Femur (tissue), 1 donor: ENCODE measurements at places on chromosomes 1 and 21.

DNA sequence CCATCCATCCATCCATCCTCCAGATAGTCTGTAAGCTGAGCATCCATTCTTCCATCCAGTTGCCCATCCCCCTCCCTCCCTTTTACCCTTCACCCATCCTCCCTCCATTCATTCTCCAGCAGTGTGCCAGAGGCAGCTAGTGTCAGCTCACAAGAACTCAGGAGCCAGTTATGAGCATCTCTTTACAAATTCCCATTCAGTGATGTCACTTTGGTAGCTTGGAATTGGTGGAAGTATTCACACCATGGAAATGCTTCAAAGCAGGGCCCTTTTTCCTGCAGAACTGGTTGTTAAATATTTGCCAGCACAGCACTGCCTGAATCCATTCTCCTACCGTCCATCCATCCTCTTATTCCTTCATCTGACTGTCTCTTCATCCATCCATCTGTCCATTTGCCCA, 72.5 kb downstream of the ARHGEF10L start:
- no peak for DNase-seq

- DNase-seq: peak; percentile 19
Measured at GRCh38 chr1:166302989-166303758, 136.4 kb upstream of the FAM78B start.

DNA sequence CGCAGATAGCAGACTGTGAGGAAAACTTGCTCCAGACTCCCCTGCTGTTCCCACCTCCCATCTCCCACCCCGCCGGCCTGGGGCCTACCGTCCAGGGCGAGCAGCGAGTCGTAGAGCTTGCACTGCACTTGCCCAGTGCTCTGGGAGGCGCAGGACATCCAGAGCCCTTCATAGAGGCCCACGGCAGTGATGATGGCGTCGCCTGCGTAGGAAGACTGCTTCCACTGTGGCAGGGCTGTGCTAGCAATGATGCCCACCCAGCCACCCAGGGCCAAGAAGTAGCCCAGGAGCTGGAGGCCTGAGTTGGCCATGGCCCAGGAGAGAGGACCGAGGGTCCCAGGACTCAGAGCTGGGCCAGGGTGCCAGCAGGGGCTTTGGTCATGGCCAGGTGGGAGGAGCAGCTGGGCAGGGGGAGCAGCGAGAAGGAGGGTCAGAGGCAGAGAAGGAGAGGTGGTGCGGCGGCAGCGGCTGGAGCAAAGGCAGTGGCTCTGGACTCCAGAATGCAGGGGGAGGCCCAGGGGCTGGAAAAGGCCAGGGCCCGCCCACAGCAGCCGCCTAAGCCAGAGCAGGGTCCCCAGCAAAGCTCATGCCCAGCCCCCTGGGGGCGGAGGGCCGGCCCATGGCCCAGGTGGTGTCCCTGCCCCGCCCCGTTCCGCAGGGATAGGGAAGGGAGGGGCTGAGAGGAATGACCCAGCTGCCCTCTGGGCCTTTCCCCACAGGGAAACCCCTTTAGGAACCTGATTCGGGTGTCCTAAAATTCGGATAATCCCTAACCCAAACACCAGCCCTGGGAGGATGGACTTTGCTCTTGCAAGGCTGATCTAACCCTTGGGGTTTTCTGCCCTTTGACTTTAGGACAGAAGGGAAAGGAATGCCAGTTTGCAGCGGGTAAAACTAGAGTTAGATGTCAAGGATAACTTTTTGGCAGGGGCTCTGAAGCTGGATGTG, at the start of gene CLDN19:
Gene CLDN19 (minus strand): TSS at position 484 of the 948 bp plus-strand sequence. CDS start 173 bp downstream, at position 311.
- DNase-seq: no peak

DNA sequence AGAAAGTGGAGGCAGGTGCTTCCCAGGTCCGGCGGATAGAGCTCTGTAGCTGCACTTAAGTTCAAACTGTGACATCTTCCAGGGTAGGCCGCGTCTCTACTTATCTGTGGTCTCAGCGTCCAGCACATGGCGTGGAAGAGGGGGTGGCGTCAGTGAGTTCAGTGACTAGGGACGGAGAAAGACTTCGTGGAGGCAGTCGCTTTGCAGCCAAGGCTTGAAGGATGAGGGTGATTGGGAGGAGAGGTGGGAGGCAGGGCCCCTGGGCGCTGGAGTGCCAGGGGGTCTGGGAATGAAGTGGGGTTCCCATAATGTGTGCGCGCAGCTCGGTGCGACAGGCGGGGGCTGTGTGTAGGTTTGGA, 444 bp upstream of the AGO1 start:
- DNase-seq: no peak

- no peak for DNase-seq
Measured at GRCh38 chr1:15031251-15031933, 122.2 kb upstream of the TMEM51 start.

GRCh38 chr21:35211782-35212181, 162.7 kb upstream of the RUNX1 start:
- no peak for DNase-seq

DNA sequence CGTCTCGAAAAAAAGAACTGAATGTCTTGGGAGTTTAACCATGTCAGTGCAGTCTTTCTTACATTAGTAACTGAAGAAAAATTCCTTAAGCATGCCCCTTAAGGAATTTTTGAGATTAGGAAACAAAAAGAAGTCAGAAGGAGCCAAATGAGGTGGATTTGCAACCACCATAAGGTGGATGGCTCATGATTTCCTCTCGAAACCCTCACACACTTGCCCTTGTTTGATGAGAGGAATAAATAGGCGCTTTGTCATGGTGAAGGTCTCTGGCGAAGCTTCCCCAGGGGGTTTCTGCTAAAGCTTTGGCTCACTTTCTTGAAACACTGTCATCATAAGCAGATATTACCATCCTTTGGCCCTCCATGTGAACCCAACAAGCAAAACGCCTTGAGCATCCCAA, 68.2 kb downstream of the POFUT2 start:
- no peak for DNase-seq

GRCh38 chr21:46457801-46458314, 833 bp upstream of the DIP2A start:
- DNase-seq: peak; percentile 47

DNA sequence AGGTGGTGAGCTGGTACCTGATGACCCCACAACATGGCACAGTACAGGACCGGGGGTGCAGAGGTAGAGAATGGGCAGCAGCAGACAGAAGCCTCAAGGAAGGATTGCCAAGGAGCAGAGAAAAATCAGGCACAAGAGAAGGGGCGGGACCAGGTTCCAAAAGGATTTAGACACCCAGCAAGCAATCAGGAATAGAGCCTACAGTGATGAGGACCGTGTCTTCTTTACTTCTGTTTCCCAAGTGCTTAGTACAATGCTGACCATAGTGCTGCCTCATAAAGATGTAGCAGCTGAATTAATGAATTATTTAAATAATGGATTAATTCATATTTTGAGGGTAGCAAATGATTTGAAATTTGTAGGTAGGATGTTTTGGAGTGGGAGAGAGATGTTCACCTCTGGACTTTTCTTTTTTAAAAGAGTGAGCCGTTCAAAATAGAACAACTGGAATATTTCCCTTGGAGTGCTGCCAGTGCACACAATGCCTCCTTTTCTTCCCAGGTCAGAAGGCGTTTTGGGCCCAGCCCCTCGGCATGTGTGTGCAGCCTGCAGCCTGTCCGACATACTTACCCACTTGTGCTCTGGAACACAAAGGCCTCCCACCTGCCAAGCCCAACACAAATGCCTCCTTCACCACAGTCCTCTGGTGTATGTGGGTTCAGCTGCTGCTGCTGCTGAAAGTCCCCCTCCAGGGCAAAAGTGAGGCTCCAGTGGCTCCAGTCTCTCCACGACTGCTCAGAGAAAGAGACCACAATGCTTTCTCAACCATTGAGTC, 19.6 kb downstream of the KANK4 start:
- DNase-seq: peak; percentile 67

DNA sequence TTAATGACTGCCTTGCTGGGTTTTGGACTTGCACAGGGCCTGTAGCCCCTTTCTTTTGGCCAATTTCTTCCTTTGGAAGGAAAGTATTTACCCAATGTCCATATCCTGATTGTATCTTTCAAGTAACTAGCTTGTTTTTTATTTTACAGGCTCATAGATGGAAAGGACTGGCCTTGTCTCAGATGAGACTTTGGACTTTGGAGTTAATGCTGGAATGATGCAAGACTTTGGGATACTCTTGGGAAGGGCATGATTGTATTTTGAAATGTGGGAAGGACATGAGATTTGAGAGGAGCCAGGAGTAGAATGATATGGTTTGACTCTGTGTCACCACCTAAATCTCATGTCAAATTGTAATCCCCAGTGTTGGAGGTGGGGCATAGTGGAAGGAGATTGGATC, 140.1 kb downstream of the C1orf94 start:
- no peak for DNase-seq

- no peak for DNase-seq
Measured at GRCh38 chr21:38696579-38696978, 109.2 kb upstream of the ETS2 start.

DNA sequence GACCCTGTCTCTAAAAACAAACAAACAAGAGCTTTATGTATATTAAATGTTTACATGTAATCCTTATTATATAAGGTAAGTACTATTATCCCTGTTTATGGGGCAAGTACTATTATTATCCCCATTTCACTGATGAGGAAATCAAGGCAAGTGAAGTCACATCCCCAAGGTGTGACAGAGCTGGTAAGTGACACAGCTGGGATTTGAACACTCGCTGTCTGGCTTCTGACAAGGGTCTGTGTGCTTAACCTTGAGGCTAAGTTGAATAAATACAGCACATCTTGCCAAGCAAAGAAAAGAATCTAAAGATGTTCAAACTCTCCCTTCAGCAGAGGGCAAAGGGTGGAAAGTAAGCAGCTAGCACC, 167.9 kb upstream of the IRF2BP2 start:
- no peak for DNase-seq

DNA sequence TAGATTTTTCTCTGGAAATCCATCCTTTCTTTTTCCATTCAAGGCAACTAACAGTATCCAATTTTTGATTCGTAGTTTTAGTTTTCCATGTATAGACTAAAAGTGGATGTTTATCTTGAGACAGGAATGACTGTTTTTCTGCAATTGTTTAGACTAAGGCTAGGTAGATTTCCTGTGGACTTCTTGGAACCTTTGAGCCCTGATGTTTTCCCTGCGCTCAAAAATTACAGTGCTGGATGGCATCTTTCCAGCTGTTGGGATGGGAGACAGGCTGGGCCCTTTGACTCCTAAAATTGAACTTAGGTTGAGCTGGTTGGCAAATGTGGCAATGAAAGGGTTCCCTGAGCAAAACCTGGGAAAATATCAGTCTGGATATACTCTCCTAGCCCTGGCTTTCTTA, 180.4 kb downstream of the DHRS3 start:
- no peak for DNase-seq

GRCh38 chr1:232127190-232127589, 500.6 kb downstream of the DISC1 start:
- no peak for DNase-seq

GRCh38 chr1:83942914-83943313, 56.0 kb downstream of the TTLL7 start:
- DNase-seq: no peak

- DNase-seq: peak; percentile 82
Measured at GRCh38 chr1:43540653-43541071, 10.0 kb downstream of the PTPRF start.

GRCh38 chr1:203528976-203529835, 35.3 kb downstream of the OPTC start:
- DNase-seq: no peak

- no peak for DNase-seq
Measured at GRCh38 chr1:224182057-224182865, 779 bp upstream of the DEGS1 start.

- DNase-seq: no peak
Measured at GRCh38 chr1:242187171-242187570, 188.3 kb upstream of the MAP1LC3C start.

GRCh38 chr1:224069138-224069537, 44.8 kb upstream of the FBXO28 start:
- DNase-seq: no peak

DNA sequence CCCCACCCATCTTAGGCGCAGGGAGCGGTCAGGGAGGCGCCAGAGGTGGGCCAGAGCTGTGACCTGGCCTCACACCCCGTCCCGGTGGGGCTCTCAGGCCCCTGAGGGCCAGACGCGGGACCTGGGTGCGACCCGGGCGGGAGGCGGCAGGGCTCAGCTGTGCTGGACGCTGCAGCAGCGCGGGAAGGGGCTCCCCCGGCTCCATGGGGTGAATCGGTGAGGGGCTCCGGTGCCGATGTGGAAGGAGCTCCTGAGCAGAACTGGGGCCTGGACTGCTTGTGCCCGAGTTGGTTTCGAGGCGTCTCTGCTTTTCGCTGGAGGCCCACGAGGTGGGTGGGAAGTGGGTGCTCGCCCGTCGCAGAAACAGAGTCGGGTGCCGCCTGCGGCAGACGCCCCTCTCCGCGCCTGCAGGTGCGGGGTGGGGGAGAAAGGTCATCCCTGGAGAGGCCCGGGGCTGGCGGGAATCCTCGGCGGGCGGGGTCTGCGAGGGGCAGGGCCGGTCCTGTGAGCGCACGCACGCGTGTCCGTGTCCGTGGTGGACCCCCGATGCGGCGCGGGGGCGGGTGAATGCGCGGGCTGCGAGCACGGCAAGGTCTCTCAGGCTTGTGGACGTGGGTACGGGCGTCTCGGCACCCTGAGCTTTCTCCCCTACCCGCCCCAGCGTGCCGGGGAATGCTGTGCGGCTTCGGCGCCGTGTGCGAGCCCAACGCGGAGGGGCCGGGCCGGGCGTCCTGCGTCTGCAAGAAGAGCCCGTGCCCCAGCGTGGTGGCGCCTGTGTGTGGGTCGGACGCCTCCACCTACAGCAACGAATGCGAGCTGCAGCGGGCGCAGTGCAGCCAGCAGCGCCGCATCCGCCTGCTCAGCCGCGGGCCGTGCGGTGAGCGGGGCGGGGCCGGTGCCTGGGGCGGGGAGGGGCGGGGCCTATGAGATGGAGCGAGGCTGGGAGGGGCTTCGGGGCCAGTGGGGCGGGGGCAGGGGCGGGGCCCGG, 20.4 kb downstream of the AGRN start:
- peak; percentile 85 for DNase-seq

DNA sequence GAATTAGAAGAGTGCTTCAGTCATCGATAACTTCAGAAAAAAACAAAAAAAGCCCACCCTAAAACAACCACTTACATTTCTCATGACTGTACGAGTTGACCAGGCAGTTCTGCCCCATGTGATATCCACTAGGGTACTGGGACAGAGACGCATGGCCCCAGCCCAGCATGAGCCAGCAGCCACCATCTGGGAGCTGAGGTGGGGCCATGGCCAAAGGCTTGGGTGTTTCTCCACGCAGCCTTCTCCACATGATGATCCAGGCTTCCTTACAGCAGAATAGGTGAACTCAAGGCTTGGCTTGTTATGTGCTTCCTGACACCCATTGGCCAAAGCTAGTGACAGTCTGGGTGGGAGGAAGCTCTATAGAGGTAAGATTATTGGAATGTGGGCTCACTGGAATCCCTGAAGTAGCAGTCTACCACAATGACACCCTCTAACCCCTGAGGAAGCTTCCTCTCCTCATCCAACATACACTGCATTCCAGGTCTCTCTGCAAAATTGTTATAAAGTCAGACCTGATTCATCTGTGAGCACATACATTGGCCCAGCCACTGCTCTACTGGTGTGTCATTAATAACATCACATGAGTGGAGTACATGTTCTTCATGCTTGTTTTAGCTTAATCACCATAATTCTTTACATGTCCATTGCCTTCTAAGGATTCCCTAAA, 66.3 kb upstream of the NTPCR start:
- no peak for DNase-seq

GRCh38 chr1:88731475-88732269, 47.6 kb downstream of the PKN2 start:
- DNase-seq: peak; percentile 36
